OCI-M1 (cell line): ENCODE measurements at places on chromosomes 5 and 9.

- no peak for DNase-seq
Measured at GRCh38 chr9:110031511-110032173, 176.3 kb downstream of the C9orf152 start.

DNA sequence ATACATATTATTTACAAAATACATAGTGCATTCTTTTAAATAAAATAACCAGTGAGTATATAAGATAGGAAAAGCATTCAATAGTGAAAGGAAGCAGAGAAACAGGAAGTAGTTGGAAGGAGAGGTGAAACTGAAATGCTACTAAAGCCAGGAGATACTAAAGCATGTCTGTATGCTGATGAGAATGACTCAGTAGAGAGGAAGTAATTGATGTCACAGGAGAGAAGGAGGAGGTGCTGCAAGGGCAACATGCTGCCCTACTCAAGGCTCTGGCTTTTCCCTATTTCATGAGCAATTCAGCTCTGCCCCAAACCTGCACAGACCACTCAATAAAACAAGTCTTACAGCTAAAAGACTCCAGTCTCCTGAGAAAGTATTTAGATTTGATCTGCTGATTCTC lies 108.5 kb upstream of the TXNDC8 start:
- DNase-seq: peak; percentile 50

GRCh38 chr5:147831465-147831864 lies at the start of gene SPINK1:
Gene SPINK1, minus strand, starts transcription at chr5:147831671. Its CDS starts 94 bp downstream, at chr5:147831577.
- DNase-seq: no peak

DNA sequence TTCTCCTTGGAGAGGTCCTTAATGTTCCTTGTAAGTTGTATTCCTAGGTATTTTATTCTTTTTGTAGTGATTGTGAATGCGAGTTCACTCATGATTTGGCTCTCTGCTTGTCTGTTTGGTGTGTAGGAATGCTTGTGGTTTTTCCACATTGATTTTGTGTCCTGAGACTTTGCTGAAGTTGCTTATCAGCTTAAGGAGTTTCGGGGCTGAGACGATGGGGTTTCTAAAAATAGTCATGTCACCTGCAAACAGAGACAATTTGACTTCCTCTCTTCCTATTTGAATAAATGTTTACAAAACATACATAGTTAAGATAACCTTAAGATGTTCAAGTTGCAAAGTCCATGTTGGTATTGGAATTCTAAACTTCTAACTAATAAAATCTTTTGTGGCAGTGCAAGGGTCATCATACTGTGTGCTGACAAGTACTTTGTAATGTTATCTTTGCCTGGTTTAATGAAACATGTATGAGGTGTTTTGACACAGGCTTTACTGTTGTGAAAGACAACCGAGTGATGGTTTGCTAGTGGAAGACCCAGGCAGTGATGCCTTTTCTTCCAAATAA lies 286.2 kb downstream of the MRPS30 start:
- DNase-seq: no peak

- no peak for DNase-seq
Measured at GRCh38 chr5:130216286-130216685, 312.0 kb downstream of the CHSY3 start.

GRCh38 chr5:18551716-18552115 lies 917.5 kb downstream of the TAF11L14 start:
- DNase-seq: no peak

DNA sequence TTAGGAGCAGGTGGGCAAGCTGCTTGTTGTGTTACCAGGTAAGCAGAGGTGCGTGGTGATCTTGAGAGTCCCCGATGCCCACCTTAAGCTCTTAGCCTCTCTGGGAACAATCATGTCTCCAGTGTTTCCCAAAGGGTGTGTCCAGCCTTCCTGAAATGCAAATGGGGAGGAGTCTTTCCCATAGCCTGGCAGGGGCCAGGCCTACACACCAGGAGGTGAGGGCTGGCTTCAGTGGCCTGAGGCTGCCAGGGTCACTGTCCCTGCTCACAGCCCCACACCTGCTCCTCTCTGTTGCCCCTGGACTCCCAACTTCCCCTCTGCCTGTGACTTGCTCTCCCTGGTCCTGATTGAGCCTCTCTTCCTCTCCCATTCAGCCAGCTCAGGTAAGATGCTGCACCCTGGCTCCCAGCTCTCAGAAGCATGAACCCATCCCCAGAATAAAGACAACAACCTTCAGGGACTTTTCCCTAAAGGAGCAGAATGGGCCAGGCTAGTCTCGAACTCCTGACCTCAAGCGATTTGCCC lies 65.7 kb upstream of the PHYKPL start:
- no peak for DNase-seq

DNA sequence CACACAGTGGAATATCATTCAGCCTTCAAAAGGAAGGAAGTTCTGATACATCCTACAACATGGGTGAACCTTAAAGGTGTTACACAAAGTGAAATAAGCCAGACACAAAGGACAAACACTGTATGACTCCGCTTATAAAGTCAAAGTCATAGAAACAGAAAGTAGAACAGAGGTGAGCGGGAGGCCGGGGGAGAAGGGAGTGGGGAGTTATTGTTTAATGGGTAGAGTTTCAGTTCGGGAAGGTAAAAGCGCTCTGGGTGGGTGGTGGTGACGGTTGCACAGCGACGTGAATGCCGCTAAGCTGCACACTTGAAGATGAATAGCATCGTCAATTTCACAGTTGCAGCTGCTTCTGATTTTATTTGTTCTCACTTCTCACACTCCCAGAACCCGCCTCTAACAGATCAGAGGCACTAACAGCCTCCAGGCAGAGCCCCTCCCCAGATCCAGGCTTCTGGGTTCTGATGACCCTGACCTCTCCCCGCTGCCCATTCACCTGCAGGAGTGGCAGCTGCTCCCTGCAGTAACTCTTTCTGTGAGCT lies 34.1 kb downstream of the BNIP1 start:
- DNase-seq: no peak

DNA sequence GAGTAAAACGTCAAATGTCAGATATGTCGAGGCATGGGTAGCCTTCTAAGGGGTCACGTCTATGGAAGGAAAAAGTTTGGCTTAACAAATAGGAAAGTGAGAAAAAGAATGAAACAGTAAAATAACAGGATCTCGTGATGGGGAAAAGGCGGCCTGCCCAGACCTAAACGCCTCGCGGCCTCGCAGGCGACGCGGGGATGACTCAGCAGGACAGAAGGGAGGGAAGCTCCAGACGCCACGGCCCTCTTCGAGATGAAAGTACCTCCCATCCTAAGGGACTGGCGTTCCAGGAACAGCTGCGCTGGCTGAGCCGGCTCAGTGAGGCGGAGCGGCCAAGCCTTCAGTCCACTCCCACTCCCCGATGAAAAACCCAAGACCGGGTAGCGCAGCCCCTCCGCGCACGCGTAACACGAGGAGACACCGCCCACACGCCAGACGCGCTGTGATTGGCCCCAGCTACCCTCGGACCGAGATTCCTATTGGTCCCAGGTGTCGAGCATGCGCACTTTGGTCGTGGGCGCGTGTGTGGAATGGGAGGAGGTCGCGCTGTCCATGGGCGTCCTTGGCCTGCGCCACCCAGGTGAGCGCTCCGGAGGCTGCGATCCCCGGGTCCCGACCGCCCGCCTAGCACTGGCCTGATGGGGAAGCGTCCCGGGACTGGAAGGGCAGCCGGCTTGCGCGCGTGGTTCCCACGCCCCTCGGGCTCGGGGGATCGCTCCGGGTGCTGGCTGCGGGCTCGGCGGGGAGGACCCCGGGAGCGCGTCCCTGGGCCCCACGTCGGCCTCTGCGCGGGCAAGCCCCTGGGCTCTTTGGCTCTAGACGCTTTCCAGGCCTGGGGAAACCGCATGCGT lies 588.5 kb downstream of the MTRR start:
- no peak for DNase-seq

DNA sequence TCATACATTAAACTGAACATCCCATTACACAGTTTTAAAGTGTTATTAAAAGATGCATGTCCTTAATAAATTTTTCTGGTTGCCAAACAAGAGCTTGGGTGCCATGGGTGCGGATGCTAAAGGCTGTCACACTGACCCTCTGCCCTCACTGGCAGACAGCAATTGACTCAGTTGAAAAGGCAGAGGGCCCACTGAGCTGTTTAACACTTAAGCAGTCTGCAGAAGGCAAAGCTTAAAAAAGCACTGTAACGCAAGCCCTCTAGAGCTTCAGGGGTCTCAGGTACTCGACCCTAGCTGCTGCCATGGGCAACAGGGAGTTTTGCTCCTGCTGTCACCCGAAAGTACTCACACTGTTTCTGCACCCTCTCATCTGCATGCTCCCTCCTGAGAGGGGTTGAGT lies 726.4 kb upstream of the TYRP1 start:
- no peak for DNase-seq

DNA sequence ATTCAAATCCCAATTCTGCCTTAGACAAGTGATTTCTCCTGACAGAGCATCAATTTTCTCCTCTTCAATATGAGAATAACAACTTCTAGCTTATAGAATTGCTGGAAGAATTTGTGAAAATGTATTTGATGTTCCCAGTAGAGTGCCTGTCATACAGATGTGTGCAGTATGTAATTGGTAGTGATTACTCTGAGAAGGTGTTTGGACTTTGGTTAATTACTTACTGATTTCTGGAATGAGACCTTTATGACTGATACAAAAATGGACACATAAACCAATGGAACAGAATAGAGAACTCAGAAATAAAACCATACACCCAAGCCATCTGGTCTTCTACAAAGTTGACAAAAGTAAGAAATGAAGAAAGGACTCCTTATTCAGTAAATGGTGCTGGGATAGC lies 101.9 kb upstream of the TRIM32 start:
- DNase-seq: no peak

DNA sequence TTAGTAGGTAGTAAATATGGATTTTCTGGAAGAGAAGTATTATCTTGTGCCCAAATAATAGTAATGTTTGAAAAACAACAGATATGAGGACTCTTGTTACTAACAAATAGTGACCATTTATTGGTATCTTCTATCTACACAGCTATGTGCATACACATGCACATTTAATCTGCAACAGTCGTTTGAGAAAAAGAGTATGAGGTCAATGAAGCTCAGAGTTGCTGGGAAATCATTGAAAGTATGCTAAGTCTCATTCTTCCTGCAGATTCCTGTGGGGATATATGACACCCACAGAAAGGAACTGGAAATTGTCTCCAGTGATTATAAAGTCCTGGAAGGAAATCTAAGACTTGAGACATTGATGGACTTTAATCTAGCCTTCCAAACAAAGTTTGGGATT lies 40.1 kb upstream of the RNF180 start:
- DNase-seq: no peak

DNA sequence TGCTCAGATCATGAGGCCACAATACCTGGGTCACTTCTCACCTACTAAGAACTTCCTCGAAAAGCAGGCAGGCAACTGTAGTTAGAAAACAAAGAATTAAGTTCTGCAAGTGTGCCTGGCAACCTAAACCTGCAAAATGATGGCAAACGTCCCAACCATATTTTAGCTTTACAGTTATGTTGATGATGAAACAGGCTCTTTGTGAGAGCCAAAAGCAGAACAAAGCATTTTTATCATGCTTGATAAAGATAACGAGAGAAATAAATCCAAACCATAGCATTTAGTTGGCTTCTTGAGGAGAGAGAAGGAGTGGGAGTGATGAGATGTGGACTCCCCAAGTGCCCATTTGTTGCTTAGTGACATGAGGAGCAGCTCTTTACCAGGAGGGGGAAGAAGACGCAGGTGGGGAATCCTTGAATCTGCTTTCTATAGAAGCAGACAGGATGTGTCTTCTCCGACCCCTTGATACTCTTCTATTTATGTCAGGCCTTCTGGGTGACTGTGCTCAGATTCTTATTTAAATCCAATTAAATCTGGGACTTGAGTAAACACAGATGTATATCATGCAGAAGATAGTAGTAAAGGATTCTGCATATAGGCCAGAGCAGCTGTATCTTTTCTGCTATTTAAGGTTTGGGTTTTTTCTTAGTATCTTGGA lies 221.2 kb downstream of the TMEM167A start:
- DNase-seq: no peak

- DNase-seq: peak; percentile 92
Measured at GRCh38 chr9:105064248-105065097, 136.5 kb upstream of the ABCA1 start.

DNA sequence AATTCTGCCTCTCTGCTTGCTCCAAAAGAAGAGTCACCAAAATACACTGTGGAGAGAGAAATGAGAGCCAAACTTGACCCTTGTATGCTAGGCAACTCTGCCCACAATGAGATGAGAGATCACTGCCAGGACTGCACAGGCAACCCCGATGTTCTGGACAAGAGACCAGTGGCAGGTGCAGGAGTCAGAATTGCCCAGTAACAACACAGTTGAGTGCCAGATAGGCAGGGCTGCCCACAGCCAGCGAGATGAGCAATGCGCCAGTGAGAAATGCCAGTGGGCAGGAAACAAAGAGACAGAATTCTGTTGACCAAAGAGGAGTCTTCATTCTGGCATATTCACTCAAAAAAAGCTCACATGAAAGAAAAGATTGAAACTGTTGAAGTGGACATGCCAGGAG lies 570.7 kb downstream of the CAAP1 start:
- no peak for DNase-seq

GRCh38 chr9:19030899-19031298 lies 2.1 kb downstream of the SAXO1 start:
- DNase-seq: no peak

GRCh38 chr5:31990701-31991110 lies 183.4 kb downstream of the GOLPH3 start:
- no peak for DNase-seq

GRCh38 chr5:53482717-53483638 lies 2.5 kb downstream of the FST start:
- DNase-seq: peak; percentile 74

DNA sequence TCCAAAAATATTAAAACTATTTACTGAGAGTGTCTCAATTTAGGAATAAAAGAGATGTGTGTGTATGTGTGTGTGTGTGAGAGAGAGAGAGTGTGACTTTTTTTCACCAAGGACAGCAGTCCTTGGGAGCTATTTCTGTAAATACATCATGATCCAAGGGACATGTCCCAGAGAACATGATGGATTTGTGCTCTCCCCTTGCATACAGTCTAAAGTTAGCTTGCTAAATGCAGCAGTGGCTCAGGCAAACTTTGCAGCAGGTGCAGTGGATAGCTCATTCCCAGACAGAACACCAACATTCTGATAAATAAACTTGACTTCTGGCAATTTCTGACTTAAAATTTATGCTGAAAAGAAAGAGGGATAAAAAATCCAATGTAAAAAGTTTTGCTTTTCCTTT lies 55.4 kb upstream of the SGCD start:
- DNase-seq: no peak

DNA sequence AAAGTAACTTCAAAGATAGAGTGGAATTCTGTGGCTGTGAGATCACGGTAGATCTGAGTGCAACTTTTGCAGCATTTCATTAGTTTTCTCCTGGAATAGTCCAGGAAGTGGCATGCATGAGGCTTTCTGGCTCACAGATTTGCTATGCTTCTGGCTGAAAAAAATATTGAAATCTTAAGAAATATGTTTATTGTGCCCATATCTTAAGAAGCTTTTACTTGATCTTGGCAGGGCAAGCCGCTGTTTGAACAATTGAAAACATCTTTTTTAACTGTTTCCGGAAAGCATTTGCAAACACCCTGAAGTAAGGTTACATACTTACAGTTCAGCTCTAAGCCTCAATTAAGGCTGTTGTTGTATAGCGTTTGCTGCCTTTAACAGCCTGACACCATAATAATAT lies 135.7 kb upstream of the GDNF start:
- DNase-seq: no peak
